ENCODE measurements at places on chromosomes 11 and 22. TPM values are rescaled to one million over a fixed set of nuclear protein-coding genes. Genes with fewer than 3 reads are reported as not detected.

DNA sequence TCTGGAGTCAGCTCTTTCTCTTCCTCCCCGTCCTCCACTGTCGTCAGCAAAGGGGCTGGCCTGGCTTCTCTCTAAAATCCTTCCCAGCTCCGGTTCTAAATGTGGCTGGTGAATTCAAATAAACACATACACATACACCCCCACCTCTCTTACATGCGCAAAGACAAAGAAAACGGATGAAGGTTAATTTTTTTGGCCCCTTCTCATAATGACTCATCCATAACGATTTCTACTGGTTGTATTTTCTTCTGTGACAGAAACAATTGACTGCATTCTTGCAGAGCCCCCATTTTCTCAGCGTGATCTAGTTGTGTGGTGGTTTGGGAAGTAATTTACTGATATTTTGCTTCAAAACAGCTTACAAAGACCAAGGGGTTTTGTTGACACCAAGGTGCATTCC, 130.0 kb upstream of the NTM start:
- H3K27me3 ChIP-seq = no peaks in the 10 kb centered on the region
- H3K36me3 ChIP-seq = no peaks in the 10 kb centered on the region
- H3K4me3 ChIP-seq = no peak overlapping the region
- H3K4me1 ChIP-seq = no peaks in the 10 kb centered on the region
- no peak for DNase-seq

NRGN gene
- 3.1 TPM for polyA plus RNA-seq

SPCS2 gene
- polyA plus RNA-seq = 47.3 TPM

DNA sequence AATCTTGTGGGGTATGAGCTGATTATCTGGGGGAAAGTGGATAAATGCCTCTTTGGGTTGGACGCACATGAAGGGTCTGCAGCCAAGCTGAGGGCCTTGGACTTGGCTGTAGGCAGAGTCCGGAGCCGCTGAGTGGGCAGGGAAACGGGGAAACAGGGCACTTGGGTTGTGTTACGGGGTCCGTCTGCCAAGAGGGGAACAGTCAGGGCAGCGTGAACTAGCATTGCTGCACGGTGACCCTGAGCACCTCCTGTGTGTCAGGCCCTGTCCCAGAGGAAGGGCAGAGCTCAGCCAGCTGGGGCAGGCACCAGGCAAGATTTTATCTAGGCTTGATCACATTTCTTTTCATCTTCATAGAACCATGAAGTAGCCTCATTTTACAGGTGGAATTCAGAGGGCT, 11.9 kb downstream of the FAM83F start:
- no peak for DNase-seq
- peaks cover 7% of the 10 kb centered on the region for H3K4me1 ChIP-seq

CST6 gene
- 0.90 TPM for polyA plus RNA-seq

All from SK-N-SH (cell line).